ENCODE measurements at places on chromosomes 4 and X.

DNA sequence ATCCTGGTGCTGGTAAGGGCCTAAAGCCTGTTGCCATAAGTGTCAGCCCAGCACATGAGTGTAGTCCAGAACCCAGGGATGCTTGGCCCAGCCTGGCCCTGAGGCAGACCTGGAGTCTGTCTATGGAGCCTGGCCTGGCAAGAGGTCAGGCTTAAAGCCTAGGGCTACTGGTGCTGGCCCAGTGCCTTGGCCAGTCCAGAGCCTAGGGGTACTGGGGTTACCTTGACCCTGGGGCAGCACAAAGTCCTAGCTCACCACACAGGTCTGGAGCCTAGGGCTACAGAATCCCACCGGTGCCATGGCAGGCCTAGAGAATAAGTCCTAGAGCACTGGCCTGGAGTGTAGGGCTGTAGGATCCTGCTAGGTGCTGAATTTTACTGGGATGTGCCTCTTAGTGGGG, 393.8 kb downstream of the MAGEE1 start:
- H3K27me3 ChIP-seq = no peaks in the 10 kb centered on the region
- H3K4me1 ChIP-seq = no peaks in the 10 kb centered on the region
- no peak overlapping the region for H3K27ac ChIP-seq
- H3K36me3 ChIP-seq = no peaks in the 10 kb centered on the region

GRCh38 chrX:150062292-150063137, 124.2 kb upstream of the EOLA2 start:
- H3K4me3 ChIP-seq = no peak overlapping the region
- DNase-seq = no peak
- no peaks in the 10 kb centered on the region for H3K27me3 ChIP-seq
- H3K36me3 ChIP-seq = no peaks in the 10 kb centered on the region

DNA sequence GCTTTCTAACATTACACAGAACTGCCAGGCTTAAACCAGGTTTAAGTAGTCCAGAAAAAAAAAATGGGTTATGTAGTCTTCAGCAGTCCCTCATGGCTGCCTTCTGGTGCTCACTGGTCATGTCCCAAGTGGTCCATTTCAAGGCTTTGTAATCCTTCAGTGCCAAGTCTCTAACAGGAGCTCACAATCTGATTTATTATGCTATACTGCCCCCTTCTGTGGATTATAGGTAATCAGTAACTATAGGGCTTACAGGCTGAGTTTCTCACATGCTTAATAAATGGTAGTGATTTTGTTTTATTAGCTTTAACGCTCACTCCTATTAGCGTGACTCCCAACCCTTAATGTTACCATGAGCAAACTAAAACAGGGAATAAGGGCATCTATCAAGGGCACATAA, 92.5 kb upstream of the EDA2R start:
- H3K27me3 ChIP-seq = no peaks in the 10 kb centered on the region
- H3K4me1 ChIP-seq = no peaks in the 10 kb centered on the region
- no peaks in the 10 kb centered on the region for H3K36me3 ChIP-seq

GRCh38 chrX:774536-774935, 143.9 kb downstream of the SHOX start:
- H3K27ac ChIP-seq = no peak overlapping the region
- H3K4me3 ChIP-seq = no peak overlapping the region
- H3K36me3 ChIP-seq = no peaks in the 10 kb centered on the region

DNA sequence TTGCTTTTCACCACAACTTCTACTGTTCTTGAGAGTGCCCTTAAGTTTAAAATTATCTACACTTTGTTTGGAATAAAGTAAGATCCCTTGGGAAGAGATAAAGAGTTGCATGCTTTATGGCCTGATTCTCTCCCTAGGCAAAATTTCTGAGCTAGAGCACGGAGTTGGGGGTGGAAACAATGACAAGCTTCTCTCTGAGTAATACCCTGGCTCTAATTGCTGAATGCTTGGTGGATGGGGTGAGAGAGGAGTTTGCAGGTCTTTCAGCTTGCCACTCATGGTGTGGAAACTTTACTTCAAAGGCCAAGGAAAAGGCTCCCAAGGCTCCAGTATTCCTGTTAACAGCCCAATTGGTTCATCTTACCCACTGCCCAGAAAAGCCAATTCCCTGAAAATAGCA, 26.1 kb upstream of the PRDM8 start:
- H3K4me1 ChIP-seq = peaks cover 43% of the 10 kb centered on the region
- DNase-seq = no peak
- no peaks in the 10 kb centered on the region for H3K27me3 ChIP-seq
- H3K36me3 ChIP-seq = no peaks in the 10 kb centered on the region
- no peak overlapping the region for H3K27ac ChIP-seq

DNA sequence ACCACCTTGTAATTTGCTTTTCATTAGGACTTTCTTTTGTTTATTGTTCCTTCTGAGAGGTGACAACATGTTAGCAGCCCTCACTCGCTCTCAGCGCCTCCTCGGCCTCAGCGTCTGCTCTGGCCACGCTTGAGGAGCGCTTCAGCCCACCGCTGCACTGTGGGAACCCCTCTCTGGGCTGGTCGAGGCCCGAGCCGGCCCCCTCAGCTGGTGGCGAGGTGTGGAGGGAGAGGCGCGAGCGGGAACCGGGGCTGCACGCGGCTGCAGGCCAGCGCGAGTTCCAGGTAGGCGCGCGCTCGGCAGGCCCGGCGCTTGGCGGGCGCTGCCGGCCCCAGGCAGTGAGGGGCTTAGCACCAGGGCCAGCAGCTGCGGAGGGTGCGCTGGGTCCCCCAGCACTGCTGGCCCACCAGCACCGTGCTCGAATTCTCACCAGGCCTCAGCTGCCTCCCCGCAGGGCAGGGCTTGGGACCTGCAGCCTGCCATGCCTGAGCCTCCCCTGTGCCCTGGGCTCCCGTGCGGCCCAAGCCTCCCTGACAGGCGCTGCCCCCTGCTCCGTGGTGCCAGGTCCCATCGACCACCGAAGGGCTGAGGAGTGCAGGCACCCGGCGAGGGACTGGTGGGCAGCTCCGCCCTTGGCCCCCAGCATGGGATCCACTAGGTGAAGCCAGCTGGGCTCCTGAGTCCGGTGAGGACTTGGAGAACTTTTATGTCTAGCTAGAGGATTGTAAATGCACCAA, 9.2 kb upstream of the AP1AR start:
- no peaks in the 10 kb centered on the region for H3K27me3 ChIP-seq
- DNase-seq = no peak
- no peaks in the 10 kb centered on the region for H3K4me1 ChIP-seq

- no peaks in the 10 kb centered on the region for H3K4me1 ChIP-seq
- H3K4me3 ChIP-seq = no peak overlapping the region
- H3K27ac ChIP-seq = no peak overlapping the region
- H3K36me3 ChIP-seq = no peaks in the 10 kb centered on the region
- no peak for DNase-seq
Measured at GRCh38 chrX:72254816-72255215, 16.0 kb upstream of the ERCC6L start.

- no peak for DNase-seq
- H3K36me3 ChIP-seq = no peaks in the 10 kb centered on the region
- peaks cover 14% of the 10 kb centered on the region for H3K4me1 ChIP-seq
- no peak overlapping the region for H3K27ac ChIP-seq
Measured at GRCh38 chrX:123993326-123993725, 31.8 kb downstream of the STAG2 start.

DNA sequence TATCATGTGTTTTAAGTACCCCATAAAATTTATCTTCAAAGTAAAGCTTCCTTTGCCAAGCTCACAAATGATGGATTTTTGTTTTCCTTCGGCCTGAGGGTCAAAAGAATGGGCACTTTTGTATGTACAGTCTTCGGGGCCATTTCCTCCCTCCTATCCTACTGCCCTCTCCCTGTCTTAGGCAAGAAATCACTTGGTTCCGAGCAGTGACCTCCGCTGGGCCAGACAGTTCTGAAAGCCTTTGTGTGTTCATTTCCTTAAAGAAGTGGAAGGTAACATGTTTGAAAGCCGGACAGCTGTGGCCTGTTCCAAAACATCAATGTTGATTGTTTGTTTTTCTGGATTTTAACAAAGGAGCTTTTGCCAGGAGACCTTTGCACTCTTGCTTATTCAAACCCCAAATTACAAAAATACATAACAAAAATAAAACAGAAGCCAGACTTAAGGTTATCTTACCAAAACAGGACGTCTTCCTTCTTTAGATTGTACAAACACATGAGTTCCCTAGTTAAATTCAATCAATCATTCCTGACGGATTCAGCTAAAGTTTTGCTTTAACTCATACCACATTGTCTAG, 110.6 kb upstream of the LIMCH1 start:
- no peaks in the 10 kb centered on the region for H3K36me3 ChIP-seq
- H3K4me1 ChIP-seq = no peaks in the 10 kb centered on the region

DNA sequence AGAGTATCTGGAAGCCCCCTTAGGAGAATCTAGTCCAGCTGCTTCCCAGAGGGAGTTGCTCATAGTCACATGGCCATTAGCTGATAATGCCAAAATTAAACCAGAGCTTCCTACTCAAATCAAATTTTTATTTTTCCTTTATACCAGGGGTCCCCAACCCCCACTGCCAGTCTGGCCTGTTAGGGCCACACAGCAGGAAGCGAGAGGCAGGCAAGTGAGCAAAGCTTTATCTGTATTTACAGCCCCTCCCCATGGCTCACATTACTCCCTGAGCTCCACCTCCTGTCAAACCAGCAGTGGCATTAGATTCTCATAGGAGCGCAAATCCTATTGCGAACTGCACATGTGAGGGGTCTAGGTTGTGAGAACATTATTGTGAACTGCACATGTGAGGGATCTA, 19.2 kb upstream of the TNIP3 start:
- DNase-seq = no peak
- H3K36me3 ChIP-seq = no peaks in the 10 kb centered on the region
- peak overlapping the region; percentile 78 for H3K4me3 ChIP-seq
- H3K27me3 ChIP-seq = no peaks in the 10 kb centered on the region
- H3K4me1 ChIP-seq = peaks cover 53% of the 10 kb centered on the region

GRCh38 chr4:45869184-45869583, 254.7 kb downstream of the GABRG1 start:
- H3K4me3 ChIP-seq = no peak overlapping the region
- no peak for DNase-seq
- H3K27ac ChIP-seq = no peak overlapping the region
- H3K27me3 ChIP-seq = no peaks in the 10 kb centered on the region
- no peaks in the 10 kb centered on the region for H3K36me3 ChIP-seq

DNA sequence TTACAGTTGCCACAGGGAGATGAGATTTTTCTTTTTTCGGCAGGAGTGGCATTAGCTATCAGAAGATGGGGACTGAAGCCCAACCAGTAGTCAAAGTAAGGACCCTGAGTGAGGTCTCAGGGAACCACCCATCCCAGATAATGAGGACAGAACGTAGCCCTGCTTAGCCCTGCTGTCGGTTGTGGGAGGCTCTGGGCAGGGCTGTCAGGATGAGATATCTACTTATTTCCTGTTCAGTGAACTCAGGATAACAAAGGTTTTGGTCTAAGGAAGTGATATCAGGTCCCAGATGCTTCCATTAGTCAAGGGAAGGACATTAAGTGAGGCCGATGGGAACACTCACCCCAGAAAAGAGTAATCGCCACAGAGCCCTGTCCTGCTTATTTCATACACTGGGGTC, 2.3 kb downstream of the MAGEB16 start:
- no peaks in the 10 kb centered on the region for H3K36me3 ChIP-seq
- no peak for DNase-seq
- no peak overlapping the region for H3K27ac ChIP-seq
- H3K4me1 ChIP-seq = no peaks in the 10 kb centered on the region
- no peaks in the 10 kb centered on the region for H3K27me3 ChIP-seq
